ENCODE measurements at places on chromosomes 5 and 9.

DNA sequence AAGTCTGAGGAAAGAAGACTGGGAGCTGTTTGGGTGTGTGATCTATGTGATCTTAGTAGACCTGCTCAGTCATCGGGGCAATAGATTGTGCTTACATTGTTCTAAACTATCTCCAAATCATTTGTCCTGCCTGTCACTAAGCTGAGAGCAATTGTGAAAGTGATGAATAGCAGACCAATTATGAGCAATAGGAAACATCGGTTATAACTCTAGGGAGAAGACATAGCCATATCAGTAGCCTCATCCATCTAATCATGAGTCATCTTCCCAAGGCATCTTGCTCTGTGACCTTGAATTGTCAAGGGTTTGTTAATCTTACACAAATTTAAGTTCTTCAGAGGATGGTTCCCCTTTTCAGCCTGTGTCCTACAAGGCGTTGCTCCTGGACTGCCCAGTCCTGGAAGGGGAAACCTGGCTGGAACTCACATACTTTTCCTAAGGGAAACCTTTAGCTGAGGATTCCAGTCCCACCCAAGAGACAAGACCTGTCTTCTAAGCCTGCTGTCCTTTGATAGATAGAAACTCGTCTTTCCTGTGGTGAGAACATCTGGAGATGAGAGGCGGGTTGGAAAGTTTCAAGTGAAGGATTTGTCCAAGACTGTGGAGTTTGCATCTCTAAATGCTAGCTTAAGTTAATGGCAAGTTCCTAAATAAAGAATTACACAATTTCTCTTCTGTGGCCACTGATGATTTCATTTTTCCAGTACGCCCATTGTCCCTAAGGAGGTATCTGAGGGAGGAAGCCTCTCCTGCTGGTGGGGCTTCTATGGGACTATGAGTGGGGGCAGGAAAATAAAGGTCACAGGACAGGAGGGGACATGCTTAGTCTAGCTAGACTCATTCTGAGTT lies 53.9 kb upstream of the TRIM32 start:
- no peak for DNase-seq

DNA sequence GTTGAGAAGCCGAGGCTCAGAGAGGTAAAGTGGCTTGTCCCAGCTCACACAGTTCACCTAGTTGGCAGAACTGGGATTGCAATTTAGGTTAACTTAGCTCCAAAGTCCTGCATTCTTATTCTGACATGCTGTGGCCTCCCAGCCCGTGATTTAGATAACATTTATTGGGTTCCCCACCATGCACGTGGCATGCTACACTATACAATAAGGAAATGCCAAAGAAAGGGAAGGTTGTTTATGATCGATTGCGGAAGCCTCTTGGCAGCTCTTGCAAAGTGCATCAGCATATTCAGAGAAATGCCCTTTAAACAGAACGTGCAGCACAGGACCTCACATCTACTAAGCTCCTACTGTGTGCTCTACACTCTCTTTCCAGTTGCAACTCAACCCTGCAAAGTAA lies 3.2 kb downstream of the NEURL1B start:
- DNase-seq: no peak

GRCh38 chr5:168585119-168585856 lies 6.1 kb upstream of the PANK3 start:
- DNase-seq: no peak

DNA sequence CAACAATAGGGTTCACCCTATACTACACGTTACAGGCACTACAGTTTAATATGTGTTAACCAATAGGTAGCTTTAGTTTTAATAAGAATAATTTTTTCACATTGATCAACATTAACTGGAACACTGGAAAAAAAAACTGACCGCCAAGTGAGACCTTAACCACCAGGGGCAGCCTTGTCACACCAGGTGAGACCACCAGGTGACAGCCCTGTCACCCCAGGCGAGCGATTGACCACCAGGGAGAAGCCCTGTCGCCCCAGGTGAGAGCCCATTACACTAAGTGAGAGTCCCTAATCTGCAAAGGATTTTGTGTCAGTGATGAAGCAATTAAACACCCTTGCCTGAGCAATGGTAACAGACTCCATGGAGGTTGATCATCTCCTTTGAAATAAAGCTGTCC lies 75.4 kb upstream of the SYK start:
- DNase-seq: no peak

DNA sequence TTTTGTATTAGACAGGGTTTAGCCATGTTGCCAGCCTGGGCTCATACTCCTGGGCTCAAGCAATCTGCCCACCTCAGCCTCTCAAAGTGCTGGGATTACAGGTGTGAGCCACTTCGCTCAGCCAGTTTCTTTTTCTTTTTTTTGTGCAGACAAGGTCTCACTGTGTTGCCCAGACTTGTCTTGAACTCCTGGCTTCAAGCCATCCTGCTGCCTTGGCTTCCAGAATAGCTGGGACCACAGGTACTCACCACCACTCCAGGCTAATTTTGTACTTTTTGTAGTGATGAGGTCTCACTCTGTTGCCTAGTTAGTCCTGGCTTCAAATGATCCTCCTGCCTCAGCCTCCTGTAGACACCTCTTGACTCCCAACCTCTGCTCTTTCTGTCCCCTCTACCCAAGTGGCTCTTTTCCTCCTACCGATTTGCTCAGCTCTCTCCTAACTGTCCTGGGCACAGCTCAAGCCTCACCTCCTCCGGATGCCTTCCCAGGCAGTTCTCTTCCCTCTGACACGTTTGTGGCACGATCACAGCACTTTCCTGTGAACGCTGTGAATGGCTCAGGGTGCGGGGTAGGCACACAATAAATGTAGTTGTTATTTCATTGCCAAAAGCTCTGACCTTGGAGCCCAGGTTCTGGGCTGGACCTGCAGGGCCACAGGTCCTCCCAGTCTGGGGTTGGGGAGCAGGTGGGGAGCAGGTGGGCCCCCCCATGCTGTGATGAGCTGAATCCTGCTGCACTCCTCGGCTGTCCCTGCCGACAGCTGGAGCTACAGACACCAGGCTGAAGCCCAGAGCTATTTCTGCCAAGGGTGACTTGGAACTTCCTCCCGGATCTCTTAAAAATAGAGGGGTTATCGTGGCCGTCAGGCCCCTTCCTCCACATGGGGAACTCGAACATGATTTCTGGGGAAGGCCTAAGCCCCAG lies 23.9 kb downstream of the GFI1B start:
- no peak for DNase-seq

GRCh38 chr5:84265130-84265529 lies 119.5 kb downstream of the EDIL3 start:
- DNase-seq: no peak

GRCh38 chr9:22240619-22241018 lies 206.0 kb upstream of the DMRTA1 start:
- no peak for DNase-seq

DNA sequence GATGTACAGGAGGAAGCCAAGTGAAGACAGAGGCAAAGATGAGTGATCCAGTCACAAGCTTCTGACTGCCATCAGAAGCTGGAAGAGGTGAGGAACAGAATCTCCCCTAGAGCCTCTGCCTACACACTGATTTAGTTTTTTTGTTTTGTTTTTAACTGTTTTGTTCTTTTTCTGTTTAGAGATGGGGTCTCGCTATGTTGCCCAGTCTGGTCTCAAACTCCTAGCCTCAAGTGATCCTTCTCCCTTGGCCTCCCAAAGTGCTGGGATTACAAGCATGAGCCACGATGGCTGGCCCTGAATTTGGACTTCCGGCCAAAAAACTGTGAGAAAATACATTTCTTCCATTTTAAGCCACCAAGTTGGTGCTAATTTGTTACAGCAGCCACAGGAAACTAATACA lies 204.7 kb upstream of the ZNF608 start:
- no peak for DNase-seq

DNA sequence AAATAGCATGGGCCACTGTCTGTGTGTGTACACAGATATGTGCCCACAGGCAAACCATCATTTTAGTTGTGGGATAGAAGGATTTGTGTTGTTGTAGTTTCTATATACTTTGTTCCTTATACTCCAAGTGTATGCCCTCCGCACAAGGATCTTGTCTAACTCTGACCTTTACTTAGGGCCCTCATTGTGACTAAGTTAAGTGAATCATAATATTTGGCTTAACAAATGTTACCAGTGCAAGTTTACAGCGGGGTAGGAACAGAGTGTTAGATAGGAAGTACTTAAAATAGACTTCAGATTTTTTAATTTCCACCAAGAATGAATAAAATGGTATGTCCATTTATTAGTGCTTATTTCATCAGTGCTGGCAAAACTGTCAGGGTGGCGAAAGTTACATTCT lies 29.5 kb upstream of the CYFIP2 start:
- DNase-seq: no peak

DNA sequence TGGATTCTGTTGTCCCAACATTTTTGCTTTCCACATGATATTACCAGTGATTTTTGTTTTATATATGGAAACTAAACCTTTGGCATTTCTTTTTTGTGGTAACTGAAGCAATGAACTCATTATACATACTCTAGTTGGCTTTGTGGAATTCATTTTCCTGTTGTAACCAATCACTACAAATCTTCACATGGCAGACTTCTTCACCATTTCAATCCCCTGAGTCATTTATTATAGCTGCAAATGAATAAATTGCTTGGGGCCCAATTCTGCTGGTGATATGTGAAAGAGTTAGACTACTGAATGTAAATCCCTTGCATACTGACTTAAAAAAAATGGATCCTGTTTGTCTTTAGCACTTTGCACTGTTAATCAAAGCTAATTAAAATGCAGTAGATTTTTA lies 1709.6 kb upstream of the WWC1 start:
- DNase-seq: no peak

DNA sequence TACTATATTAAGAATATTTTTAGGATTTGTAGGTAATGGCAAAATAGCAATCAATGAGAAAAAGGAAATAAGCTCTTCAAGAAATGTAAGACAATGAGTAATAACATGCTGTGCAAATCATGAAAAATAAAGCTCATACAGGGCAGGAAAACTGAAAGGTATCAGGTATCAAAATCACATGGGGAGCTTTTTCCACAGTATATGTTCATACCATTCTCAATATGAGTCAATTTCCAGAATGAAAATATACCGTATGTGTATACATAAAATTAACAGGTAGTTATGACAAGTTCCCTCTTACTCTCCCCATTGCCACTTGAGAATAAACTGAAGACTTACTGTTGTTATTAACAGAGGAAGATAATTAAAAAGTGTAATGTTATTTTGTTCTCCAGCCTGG lies 35.9 kb downstream of the EFCAB9 start:
- no peak for DNase-seq

GRCh38 chr5:2399096-2399495 lies 352.4 kb downstream of the IRX2 start:
- DNase-seq: no peak

DNA sequence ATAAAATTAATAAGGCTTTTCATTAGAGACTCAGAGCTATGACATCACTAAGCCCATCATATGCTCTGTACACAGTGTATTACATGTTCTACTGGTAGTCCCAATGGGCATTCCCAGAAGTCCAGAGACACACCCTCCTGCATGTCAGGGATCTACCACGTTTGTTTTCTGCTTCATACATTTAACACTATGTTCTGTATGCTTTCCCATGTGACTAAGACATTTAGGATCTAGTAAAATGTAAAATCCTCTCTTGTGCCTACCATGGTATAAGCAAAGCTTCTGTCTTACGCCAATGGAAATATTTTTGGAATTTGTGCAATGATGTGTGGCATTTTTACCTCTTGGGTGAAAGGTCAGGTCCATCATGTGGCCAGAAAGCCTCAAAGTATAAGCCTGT lies 192.4 kb downstream of the ADAMTSL1 start:
- DNase-seq: no peak

DNA sequence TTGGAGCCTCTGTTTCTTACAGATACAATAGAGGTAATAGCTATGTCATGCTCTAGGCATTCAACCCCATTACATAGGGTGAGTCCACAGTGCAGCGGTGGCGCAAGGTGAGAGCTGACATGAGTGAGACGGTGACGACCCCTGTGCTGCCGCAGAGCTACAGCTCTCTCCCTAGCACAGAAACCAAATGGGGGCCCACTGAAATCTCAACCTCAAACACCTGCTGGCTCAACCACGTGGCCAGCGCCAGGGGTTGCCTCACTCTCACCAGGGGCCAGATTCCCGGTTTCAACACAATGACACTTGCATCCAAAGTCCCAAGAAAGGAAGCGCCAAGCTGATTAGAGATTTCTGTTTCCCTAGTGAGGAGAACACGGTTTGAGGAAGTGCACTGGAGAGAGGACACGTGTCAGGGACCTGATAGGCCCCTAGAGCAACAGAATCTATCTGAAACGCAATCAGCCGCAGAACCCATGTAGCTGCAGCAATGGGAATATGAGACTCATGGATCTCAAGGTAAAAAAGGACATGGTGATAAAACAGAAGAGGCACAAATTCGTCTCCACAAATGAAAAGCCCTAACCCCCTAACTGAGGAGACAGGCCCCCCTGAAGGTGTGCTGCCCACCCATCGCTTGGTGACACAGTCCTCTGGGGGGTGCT lies 114.3 kb downstream of the CRB2 start:
- no peak for DNase-seq

DNA sequence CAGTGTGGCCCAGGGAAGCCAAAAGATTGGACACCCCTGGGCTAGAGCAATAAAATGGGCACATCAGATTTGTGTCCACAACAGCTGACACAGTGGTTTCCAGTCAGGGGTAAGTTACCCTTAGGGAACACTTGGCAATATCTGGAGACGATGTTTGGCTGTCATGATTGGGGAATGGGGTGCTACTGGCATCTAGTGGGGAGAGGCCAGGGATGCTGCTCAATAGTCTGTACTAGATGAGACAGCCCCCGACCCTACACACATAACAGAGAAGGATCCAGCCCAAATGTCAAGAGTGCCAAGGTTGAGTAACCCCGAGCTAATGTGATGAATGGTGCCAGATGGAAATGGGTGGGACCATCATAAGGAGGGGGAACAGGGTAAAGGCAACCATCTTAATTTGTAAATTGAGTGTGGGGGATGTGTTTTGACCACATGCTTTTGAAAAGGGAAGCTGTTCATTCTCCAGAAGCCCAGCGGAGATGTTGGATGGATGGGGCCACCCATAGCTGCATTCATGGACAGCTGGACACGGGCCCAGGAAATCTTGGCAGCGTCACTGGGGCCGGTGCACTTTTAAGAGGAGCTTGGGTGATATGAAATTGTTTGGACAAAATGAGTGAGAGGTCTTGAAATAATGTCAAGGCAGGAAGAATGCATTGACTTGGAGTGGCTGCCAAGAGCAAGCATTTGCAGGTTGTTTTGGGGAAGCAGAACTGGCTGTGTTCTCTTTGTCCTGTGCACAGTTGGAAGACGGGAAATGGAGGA lies 33.4 kb downstream of the SYK start:
- DNase-seq: no peak

- no peak for DNase-seq
Measured at GRCh38 chr9:119375892-119376291, 6.7 kb upstream of the BRINP1 start.

DNA sequence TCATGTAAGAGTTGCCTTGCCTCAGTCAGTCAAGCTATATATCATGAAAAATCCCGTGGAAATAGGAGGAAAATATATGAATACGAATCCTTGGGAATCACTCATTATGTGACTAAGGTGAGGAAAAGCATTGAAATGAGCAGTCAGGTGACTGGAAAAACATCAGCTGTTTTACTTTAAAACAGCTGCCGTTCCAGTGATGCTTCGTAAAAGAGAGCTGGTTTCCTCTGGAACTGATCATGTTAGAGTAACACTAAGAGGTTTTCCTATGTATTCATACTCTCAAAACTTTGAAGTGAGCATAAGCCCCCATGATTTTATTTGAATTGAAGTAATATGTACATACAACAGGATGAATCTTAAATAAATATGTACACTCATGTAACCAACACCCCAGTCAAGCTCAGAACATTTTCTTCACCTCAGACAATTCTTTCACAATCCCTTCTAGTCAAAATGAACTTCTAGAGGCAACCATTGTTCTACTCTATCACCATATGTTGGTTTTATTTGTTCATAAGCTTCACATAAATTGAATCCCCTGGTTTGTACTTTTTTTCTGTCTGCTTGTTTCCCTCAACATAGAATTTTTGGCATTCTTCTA lies 107.7 kb downstream of the SLC25A46 start:
- no peak for DNase-seq
